ENCODE measurements at places on chromosomes 3 and 15.

DNA sequence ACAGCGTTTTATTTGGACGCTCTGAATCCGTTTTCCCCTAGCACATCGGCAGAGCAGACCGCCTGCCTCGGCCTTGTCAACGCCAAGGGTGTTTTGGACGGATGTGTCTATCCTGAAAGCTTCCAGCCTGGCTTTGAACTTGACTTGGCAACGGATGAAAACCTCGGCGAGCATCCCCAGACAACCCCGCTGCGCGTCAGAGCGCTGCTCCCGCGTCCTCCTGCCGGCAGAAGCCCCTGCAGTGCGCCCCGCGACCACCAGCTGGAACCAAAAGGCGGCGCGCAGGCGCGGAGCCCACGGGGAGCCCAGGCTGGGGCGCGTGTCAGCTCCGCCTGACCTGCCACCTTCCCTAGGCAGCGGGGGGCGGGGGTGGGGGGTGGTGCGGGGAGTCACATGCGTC is 26.2 kb upstream of the ARL8B start:
- DNase-seq: no peak

DNA sequence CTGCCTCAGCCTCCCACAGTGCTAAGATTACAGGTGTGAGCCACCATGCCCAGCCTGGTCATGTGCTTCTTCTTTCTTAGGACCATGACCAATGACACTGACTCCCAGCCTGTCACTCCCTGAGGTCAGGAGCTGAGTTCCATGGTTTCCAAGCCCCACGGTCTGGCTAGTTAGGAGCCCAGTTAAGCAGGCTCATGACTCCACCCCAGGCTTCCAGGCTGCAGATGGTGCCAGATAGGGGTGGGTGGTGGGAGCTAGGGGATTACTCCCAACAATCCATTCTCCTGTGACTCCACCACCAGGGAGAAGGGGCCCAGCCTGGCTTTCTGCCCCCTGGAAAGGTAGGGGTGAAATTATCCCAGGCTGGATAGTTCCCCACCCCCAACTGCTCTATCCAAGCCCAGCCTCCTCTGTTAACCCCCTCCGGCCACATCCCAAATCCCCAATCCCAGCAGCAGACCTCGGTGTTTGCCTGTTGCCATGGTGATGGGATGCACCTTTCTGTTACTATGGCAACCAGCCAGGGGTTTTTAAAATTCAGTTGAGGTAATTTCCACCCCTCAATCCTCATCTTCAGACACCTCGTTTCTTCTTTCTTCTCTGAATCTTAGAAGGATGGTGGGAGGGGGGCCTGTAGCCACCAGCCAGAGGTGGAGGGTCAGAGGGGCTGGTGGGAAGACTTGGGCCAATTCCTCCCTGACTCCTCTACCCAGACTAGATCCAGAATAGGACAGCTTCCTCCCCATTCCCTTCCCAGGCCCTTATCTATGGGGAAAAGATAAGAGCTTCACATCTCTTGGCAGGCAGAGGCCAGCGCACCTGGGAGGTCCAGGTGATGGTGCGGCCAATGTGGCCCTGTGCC is 22.5 kb upstream of the SEMA3F start:
- DNase-seq: no peak

GRCh38 chr3:52313774-52314188 is 2.3 kb upstream of the DNAH1 start:
- DNase-seq: peak; percentile 52

DNA sequence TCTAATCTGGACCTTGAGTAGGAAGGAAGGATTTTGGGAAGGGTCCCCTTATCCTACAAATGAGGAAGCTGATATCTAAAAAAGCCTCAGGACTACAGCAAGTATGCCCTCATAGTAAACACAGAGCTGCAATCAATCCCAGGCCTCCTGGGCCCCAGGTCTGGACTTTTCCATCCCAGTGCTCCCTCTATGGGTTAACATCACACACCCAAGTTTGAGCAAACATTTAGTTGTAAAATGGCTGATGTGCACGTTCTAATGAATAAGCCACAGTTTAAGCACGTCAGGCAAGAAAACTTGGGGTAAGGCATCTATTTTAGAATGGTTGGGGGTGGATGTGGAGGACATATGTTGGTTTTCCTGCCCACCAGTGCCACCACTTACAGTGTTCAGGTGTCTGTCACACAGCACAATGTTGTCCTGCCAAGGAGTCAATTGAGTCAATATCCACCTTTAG is 44.3 kb upstream of the UBE2E1 start:
- DNase-seq: peak; percentile 37

GRCh38 chr3:58858126-58858525 is 191.6 kb upstream of the FAM3D start:
- DNase-seq: no peak

All from myocyte (in vitro differentiated cells).